ENCODE measurements at places on chromosomes 7 and 10.

GRCh38 chr10:3034616-3035015 is 32.7 kb upstream of the PFKP start:
- DNase-seq, result no peak

DNA sequence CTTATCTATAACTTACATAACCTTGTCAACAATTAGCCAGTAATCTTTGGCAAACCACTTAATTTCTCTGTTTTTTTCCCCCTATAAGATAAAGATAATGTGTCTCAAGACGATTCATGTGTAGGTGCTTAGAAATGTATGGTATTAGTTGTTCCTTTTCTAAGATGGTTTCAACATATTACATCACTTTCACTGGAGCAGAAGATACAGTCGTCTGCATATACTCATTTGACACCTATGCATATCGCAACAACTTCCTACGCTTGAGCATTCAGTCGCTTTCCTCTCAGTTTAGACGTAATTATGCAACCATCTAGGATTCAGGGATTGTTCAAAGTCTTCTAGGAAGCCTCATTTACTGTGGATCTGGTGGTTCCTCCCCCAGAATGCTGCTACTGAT is 396.7 kb downstream of the PHTF2 start:
- no peak for DNase-seq

GRCh38 chr7:75727881-75728593 is 10.7 kb downstream of the HIP1 start:
- DNase-seq, result peak; percentile 45

DNA sequence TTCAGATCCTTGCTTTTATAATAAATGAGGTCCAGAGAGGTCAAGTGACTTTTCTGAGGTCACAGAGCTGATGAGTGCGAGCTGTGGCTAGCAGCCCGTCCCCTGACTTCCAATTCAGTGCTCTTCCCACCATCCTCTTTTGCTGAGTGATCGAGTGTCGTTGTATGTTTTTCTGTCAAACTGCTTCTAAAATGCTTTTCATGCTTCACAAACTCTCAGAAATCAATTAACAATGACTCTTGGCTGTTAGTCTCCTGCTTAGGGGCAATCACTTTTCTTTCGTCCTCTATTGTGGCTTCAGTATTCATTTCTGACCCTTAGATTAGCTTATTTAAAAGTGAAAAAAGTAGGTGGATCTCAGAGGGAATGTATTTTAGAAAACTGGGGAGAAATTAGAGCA is 423.7 kb downstream of the DPP6 start:
- no peak for DNase-seq

DNA sequence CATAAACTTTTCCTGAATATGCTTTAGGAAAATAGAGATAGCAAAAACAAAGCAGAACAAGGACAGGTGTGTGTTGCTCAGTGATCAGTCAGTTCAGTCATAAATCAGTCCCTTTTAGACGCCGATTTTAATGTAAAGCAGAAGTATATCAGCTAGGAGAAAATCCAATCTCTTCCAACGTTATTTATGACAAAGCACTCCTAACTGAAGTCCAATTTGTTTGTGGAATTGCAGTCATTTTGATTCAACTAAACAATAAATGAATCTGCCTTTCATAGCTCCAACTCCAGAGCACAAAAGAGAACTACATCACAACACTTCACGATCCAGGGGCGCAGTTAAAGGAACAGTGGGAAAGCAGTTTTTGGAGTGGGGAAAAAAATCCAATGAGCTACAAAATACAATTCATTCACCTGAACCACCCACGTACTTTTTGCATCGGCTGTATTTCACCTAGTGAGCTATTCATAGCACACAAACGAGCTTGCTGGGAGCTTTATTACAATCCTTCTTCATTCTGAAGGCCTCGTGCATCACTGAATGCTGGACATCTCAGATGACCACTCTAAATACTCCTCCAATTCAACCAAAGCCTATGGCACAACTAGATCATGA is 151.3 kb downstream of the LRRN3 start:
- DNase-seq, result no peak

DNA sequence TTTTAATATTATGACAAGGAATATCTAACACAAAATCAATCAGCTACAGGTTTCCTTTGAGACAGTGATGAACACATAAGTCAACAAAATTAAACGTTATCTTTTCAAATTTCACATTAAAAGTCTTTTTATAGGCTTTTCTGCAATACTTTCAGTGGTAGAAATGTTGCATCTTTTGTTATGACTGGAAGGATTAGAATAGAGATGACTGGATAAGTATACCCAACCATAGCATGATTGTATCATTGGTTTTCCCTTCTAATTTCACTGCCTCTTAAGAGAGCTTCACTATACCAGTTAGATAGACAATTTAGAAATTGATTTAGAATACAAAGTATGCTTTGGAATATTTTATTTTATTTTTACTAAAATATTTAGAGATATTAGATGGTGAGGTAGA is 273.9 kb downstream of the PHF14 start:
- no peak for DNase-seq

DNA sequence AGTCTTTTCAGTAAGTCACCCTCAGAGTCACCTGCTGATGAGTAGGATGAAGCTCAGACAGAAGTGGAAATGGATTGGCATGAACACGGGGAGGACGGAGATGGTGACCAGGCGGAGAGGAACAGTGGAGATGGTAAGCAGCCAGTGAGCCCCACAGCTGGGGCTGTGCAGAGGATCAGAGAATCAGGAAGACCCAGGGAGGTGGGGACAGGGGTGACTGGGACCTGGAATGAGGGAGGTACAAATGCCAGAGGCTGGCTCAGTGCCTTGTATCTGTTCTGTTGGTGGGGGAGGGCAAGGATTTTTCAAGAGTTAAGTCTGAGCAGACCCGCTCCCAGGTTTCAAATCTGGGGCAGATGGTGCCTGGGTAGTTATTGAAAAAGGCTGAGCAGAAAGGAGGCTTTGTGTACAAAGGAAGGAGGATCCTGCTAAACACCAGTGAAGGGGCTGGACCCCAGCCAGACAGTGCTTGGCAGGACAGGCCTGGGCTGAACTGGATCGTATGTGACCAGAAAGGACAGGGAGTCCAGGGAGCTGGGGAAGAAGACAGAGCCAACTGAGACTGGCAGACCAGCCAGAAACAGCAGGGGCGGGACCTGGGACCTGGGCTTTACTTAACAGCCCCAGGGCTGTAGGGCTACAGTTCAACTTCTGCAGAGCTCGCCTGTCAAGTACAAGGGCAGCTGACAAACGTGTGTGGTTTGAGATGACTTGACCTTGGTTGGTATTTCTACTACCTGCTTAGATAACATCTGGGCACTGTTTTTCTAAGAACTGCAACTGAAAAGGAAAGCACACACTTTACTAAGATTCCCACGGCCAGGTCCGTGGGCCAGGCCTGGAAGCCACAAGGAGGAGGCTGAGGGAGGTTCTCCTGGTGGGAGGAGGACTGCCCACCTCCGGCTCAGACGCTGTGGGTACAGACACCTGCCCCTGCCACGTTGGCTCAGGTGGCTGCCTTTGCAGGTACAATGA is 13.2 kb upstream of the FRMPD2 start:
- no peak for DNase-seq

- peak; percentile 16 for DNase-seq
Measured at GRCh38 chr10:102394801-102395399, 605 bp upstream of the NFKB2 start.

GRCh38 chr10:120634659-120635058 is 177.6 kb downstream of the PLPP4 start:
- no peak for DNase-seq

DNA sequence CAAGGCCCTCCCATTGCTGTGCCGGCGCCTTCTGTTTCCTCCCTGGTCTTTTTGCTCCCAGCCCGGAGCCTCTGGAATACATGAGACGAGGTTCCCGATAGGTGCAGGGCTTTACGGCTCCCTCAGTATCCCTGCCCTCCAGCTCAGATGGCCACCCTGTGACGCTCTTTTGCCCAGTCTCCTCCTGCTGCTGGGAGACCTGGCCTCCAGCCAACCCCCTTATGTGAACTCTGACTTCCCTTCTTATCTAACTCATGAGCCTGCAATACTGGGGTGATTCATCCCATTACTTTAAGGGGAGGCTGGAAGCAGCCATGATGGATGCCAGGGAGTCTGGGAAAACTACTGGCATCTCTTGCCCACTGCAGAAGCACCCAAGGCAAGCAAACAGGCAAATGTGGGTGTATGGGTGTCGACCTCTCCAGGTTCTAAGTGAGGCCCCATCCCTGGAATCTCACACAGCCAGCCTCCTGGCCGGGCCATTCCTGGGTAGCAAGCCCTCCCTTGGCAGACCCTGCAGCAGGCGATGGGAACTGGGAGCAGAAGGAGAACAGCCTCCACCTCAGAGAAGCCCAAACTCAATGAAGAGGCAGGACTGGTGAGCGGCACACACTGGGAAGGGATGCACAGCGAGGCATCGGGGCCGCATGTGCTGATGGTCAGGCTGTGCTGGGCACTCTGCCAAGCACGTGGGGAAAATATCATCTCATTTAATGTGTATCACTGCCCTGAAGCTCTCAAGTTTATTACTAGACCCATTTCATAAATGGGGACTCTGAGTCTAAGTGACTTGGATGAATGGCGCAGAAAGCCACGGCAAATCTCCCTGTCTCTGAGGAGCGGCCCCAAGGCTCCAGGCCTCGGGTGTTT is 97.5 kb downstream of the FAM53B start:
- no peak for DNase-seq

DNA sequence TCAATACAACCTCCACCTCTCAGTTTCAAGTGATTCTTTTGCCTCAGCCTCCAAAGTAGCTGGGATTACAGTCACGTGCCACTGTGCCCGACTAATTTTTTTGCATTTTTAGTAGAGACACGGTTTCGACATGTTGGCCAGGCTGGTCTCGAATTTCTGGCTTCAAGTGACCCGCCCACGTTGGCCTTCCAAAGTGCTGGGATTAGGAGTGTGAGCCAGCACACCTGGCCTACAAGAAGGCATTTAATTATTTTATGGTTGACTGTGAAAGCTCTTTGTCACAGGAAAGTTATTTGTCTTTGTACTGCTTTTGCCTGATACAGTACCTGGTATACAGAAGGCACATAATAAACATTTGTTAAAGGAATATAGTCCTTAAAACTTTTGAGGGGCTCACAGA is 12.9 kb downstream of the MYOZ1 start:
- no peak for DNase-seq

GRCh38 chr10:48633381-48634197 is 28.7 kb upstream of the ARHGAP22 start:
- no peak for DNase-seq

GRCh38 chr7:151590071-151590849 is 70.6 kb upstream of the RHEB start:
- DNase-seq, result no peak

GRCh38 chr7:157519246-157519645 is 182.4 kb downstream of the DNAJB6 start:
- DNase-seq, result no peak

DNA sequence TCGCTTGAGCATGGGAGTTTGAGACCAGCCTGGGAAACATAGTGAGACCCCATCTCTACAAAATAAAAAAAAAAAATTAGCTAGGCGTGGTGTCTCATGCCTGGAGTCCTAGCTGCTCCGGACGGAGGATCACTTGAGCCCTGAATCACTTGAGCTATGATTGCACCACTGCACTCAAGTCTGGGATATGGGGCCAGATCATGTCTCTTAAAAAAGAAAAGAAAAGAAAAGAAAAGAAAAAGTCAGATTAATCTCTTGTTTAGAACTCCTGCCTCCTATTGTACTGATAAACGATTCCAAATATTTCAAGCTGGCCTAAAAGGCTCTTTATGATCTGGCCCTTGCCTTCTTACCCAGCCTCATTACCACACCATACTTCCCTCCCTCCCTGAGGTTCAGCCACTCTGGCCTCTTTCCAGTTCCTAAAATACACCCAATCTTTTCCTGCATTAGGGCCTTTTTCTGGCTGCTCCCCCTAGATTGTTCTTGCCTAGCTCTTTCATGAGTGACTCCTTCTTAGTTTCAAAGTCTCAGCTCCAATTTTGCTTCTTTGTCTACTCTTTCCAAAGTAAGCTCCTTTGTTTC is 41.7 kb downstream of the VCL start:
- DNase-seq, result no peak

GRCh38 chr7:132160611-132161532 is 415.4 kb downstream of the PLXNA4 start:
- DNase-seq, result no peak

DNA sequence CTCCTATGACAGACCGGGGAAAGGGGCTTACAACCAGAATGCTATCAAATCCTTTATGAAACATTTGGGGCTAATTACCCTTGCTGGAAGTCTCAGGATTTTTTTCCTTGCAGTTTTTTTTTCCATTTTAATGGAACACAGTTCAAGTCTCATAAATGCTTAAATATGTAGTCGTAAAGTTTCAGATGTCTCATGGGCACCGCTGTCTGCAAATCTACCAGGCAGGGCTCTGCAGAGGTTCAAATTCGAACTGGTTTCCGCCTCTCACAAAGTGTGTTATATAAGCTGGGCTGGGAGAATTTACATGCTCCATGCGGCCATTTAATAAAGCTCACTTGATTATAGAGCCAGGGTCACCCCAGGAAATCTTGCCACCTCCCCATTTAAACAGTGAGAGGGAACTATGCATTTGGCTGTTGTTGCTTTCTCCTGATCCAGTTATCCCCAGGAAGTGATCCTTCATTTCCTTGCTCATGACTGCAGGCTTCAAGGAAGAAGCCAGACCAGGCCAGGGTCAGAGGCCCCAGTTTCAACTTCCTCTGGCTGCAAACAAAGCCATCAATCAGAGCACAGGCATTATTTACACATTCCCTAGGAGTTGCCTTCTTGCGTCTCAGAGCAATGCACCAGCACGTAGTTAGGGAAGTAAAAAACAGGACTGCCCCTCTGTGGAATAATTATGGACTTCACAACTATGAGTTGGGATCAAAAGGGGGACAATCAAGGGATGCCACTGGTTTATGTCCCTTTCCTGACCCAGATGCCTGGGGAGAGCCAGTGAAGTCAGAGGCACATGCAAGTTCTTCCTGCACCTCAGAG is 358.8 kb downstream of the PRPF18 start:
- no peak for DNase-seq

- no peak for DNase-seq
Measured at GRCh38 chr7:87316097-87316700, 29.3 kb upstream of the CROT start.

- no peak for DNase-seq
Measured at GRCh38 chr7:2621061-2621828, 10.5 kb upstream of the TTYH3 start.

- DNase-seq, result no peak
Measured at GRCh38 chr7:37039131-37039749, 314.9 kb upstream of the AOAH start.

DNA sequence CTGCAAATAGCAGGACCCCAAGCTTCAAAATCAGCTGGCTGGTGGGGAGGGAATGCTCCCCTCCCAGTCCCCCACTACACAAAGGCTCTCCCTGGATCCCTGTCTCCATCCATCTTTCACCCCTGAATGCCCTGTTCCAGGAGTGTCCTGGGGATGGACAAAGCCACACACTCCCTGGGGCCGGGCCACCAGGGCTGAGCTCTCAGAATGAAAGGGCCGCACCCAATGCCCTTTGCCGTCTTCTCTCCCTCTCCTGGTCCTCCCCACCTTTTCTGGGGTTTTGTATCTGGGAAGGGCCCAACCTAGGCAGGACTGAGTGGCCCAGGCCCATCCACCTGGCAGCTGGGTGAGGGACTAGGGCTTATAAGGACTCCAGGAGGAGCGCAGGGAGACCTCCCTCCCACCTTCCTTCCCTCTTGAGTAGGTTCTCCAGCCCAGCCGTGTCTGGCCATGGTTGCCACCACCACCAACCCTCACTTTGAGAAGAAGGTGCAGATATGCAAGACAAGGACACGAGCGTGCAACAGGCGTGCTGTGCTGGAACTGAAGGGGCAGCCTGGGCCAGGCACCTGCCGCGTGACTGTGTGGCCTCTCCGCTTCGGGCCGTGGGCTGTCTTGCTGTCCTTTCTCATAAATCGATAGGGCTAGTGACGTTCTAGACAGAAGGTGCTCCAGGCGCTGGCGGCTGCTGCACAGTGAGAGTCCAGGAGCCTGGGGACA is 157.1 kb downstream of the TCERG1L start:
- DNase-seq, result no peak

- DNase-seq, result peak; percentile 88
Measured at GRCh38 chr10:61781969-61782403, 119.3 kb downstream of the CABCOCO1 start.
